Mesendoderm (in vitro differentiated cells): ENCODE measurements at places on chromosomes 5 and 9.
A peak's percentile ranks its signal among the peaks of the same experiment; 100 is the strongest.

GRCh38 chr5:163995206-163995605 is 489.8 kb downstream of the MAT2B start:
- no peak for DNase-seq

DNA sequence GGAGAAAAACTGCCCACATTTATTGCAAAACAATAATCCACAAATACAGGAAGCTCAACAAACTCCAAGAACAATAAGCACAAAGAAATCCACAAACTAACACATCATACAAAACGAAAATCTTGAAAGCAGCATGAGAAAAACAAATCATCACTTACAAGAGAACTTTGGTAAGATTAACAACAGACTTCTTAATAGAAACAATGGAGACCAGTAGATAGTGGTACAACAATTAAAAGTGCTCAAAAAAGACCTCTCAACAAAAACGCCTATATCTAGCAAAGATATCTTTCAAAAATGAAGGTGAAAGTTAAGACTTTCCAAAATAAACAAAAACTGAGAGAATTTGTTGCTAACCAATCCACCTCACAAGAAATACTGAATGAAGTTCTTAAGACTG is 38.4 kb downstream of the CDKL3 start:
- peak; percentile 23 for DNase-seq

DNA sequence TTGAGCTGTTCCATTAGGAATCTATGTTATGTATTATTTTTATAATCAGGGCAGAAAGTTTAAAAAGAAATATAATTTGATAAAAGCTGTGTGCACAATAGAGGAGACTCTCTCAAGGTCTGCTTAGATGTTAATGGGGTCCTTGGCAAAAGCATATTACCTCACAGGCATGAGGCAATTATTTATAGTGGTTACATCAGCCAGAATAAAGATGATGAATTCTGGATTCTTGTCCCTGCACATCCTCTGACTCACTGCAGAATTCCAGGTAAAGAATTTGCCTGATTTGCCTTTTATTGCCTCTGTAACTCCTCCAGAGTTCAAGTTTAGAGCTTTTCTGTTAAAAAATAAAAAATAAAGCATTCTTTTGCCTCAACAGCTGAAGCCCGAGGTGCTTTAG is 253.6 kb downstream of the MAST4 start:
- peak; percentile 79 for DNase-seq

- no peak for DNase-seq
Measured at GRCh38 chr5:89584339-89584956, 701.5 kb upstream of the MEF2C start.

DNA sequence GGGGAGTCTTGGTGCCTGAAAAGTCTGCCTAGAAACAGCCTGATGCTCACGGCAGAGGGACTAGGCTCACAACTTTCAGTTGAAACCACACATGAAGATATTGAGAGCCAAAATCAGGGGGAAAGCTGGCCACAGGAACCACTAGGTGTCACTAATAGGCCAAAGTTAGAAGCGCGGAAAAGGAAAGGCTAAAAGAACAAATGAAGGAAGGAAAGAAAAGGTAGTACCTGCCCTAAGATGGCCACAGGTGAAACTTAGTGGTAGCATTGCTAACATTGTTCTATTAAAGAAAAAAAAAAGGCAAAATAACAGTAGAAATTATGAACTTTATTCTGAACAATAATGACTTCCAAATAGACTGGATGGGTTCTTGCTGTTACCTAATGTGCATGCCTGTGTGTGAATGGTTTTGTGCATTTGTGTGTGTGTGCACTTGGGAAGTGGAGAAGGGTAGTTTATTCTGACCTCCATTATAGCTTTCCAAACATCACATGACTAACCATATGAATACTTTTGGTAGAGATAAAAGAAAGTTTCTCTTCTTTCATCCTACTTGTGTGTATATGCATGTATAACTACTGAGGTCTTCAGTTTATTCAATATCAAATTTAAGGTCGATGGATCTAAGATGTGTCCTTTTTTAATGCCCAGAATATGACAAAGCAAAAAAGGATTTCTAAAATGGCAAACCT is 2.1 kb upstream of the RFESD start:
- DNase-seq: peak; percentile 84

DNA sequence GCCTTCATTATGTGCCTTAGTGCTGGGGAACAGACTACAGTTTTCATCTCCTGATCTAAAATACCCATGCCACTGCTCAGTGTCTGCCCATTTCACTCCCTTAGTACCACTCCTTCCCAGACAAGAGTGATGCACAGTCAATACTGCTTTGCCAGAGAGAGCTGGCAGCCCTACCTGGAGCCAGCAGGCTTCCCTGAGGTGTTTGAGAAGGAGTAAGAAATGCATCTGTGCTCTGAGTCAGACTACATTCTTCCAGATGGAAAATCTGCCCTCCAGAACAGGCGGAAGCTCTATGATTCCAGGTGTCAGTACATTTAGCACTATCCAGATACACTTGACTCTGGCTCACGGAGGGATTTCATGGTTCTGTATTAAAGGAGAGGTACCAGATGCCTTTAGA is 209.8 kb downstream of the BRINP1 start:
- DNase-seq: no peak

DNA sequence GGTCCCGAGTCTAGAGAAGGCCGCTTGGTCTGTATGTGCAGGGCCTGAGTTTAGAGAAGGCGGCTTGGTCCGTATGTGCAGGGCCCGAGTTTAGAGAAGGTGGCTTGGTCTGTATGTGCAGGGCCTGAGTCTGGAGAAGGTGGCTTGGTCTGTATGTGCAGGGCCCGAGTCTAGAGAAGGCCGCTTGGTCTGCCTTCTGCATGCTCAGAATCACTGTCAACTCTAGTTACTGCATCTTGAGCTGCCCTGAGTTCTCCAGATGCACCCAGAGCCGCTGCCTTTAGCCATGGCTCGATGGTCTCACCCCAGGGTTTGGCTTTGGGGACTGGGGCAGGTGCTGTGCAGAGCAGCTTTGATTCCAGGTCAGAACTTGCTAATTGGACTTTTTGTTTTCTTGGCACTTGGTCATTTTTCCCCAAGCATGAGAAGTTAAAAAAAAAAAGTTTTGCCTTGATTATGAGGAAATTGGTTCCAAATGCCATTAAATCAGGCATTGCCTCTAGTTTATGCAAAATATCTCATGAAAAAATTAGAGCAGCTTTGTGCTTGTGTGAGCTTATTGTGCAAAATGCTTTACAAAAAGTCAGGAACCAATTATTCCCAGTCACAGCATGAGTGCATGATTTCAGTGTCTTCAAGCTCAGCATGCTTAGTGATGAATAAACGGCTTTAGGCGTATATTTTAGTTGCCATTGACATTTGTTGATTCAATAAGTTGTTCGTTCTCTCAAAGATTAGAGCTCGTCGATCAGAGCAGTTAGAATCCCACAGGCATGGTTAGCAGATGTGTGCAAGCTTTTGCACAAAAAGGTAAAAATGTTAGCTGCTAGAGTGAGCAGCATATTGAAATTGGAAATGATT is 25.4 kb upstream of the EXOC3 start:
- DNase-seq: no peak

- DNase-seq: no peak
Measured at GRCh38 chr9:93260263-93261066, 76.5 kb downstream of the WNK2 start.

DNA sequence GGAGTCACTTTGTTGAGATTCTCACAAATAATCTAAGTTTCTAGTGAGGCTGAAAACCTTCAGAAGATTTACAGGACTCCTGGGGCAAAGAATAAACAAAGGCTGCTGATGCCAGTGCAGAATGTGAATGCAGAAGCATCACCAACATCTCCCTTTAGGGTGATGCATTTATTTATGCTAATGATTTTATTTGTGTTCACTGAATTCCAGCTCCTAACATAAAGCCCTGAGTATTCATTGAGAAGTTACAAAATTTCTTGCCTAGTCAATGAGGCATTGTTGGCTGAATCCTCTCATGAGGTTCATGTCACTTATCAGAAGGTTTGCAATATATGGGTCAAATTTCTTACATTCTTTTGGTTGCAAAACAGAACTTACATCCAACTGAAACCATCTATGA is 70.0 kb downstream of the GRIN3A start:
- no peak for DNase-seq

DNA sequence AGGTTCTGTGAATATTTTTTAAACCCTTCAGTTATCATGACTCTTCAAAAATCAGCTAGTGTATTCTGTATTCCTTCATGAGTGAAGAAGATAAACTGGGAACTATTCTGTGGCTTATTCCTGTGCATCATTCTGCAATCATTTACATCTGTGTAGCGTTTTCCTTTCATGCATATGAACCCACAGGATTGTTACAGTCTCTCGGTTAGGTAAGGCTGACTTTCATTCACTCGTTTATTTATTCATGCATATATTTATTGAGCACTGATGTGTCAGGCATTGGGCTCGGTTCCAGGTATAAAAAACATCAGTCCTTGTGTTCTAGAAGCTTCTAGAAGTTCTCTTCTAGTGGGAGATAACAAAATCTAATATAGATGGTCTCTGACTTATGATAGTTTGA is 318.4 kb downstream of the MAN2A1 start:
- DNase-seq: no peak

DNA sequence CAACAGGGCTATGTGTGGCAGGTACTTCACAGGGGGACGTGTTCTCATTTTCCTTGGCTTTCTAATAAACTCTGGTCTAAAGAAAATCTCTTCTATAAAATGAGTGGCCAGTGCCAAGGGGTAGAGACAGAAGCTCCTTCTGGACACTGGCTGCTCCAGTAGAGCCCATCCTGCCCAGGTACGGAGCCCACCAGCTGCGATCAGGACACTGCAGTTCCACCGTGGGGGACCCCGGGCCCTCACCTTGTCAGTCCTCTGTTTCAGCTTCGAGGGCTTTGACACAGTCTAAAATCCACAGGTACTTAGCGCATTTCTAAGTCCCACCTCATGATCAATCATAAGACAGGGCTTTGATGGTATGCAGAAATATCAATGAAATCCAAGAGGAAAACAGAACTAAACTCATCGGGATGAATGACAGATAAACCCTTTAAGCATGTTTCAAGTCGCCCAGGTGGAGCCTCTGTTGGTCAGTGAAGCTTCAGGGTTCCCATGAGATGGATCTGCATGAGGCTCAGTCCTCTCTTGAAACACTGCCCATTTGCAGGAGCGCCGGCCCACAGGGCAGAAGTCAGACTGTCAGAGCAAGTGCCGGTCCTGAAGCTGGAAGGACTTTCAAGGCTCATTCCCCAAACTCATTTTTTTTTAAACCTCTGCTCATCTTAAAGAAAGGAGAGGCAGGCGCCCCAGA is 20.3 kb upstream of the TERT start:
- DNase-seq: no peak
